ENCODE measurements at places on chromosomes 3 and 15.

- no peak for DNase-seq
Observed at GRCh38 chr15:82851306-82851850, 42.0 kb downstream of the WHAMM start.

DNA sequence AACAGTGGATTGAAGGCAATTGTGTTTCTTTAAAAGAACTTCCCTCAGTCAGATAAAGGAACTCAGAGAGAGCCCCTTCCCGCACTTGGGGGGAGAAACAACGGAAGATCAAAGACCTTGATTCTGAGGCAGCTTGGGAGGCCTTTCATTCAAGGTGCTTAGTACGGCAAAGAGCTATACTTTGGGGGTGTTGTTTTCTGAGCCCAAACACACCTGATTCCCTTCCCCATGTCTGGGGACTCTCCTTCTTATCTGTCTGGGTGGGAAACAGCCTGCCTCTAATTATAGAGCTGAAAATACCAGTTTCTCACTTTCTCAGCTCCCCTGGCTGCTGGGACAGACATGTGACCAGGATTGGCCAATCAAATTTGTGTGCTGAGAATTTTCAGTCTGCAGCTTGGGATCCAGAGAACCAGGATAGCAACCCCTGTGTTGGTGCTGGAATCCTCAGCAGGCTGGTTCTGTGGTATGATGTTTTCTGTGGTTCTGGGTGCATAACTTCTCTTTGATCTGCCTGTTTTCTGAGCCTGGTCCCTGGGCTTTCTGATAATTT, 19.4 kb upstream of the IQCF6 start:
- no peak for DNase-seq

GRCh38 chr3:73086071-73086494, 24.6 kb downstream of the EBLN2 start:
- peak; percentile 53 for DNase-seq

DNA sequence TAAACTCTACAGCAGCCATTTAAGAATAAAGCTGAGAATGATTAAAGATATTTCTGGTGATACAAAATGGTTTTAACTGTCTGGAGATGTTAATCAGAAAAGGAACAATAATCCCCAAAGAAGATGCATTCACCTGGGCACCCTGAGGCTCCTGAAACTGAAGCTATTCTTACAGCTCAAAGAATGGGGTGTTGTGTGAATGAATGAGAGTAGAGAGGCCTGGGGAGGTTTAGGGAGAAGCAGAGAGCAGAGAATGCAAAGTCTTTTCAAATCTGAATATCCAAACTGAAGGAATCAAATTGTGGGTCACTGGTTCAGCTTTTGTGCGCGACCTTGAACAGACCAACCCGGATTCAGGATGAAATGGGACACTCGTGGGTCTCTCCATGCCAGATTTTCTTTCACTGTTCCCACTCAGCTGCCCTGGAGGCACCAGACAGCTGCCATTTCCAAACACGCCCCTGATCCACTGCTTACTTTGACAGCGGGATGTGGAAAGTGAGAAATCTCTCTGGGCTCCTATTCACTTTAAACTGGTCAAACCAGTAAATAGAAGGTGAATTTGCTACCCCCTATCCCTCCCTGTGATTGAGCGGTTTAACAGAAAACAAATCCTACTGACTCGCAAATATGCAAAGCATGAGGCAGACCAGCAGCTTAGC, 485.5 kb upstream of the THBS1 start:
- no peak for DNase-seq

DNA sequence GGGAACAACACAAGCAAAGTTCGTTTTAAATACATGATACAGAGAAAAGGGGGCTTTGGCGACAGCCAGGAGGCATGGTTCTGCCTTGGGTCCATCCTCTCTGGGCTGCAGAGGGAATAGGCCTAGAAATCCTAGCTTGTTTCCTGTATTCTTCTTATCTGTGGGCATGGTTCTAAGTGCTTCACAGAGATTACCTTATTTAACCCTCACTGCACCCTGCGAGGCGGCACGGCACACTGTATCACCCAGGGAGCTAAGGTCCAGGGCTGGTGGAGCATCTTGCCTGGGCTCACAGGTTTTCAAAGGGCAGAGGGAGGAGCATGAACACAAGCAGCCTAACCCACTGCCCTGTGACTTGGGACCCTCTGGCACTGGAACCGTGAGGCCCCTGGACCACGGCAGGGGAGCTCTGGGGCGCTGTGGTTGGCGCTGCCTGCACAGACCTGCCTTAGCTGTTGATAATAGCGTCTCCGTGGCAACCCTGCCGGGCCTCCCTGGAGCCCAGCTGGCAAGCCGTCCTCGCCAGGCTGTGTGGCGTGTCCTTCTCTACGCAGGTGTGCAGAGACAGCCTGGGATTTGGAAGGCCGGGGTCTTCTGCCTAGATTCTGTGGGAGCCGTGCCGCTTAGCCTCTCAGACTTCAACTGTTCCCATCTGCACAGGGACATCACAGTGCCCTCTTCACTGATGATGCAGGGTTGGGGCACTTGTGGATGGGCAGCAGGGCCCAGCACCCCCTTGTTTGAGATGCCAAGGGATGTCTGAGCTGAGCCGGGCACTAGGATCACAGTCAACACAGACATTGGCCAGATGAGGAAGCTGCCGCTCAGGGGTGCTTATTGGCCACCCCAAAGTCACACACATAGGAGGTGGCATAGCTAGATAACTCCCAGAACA, 154.6 kb upstream of the TLE3 start:
- no peak for DNase-seq

- no peak for DNase-seq
Observed at GRCh38 chr15:80151148-80151547, 1.7 kb upstream of the FAH start.

- DNase-seq: no peak
Observed at GRCh38 chr15:63801171-63801570, 32.6 kb downstream of the HERC1 start.

DNA sequence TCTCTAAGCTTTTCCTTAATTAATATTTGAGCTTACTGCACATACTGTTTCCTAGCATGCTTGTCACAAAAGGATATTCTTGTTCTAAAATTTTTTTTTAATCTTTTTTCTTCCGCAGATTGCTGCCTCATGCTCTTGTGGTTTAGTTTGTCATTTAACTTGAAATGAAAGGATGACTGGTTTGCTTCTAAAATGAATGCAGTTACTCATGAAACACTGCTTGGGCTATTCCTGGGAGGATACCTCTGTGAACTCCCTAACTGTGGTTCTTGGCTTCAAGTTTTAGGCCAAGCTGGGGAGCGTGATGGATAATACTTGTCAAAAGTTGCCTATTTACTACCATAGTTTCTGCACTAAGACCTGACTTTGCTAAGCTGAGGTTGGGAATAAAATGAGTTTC, 64.0 kb downstream of the USP13 start:
- no peak for DNase-seq

- no peak for DNase-seq
Observed at GRCh38 chr15:85642693-85643066, 152.0 kb downstream of the KLHL25 start.

DNA sequence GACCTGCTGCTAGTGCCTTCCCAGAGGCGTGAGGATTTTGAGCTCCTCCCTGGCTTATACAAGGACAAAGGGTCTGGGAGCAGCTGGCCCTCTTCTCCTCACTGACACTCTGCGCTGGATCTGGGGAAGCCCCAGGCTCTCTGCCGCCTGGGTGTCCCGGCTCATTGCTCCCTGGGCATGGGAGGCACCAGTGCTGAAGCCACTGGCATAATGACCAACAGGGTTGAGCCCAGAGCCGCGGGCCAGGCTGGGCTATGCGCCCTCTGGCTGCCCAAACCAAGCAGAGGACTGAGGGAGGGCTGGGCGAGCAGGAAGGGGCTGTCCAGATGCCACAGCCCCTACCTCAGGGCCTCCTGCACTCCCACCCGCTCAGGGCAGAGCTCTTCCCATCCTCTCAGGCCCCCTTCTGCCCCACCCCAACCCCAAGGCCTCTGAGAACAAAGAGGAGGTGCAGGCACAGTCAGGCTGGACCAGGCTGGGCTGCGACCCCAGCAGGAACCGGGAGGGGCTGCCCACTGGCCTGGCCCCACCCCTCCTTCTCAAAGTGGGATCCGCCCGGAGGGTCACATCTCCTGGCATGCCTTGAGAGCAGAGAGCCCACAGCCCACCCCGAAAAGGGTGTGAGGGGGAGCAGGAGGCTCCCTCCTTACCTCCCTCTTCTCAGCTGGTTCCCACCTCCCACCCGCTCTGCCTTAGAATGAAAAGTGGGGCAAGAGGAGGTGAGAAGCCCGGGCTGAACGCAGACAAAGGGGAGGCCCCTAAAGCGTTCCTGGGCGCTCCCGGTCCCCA, 1.6 kb downstream of the LINGO1 start:
- no peak for DNase-seq

DNA sequence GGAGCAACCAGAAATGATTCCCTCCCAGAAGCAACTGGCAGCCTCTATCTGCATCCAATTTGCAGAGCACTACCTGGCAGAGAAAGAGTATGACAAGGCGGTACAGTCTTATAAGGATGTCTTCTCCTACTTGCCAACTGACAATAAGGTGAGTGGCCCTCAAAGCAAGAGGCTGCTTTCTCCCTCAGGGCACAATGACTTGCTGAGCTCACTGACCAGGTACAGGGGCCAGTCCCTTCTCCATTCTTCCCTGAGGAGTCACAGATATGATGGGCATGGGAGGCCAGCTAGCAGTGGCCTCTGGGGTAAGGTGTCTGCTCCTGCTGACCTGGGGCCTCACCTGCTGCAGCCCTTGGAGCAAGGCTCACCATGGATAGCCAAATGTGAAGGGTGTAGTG, 20.3 kb downstream of the CSRNP1 start:
- no peak for DNase-seq

GRCh38 chr3:183812761-183813445, 12.5 kb downstream of the MAP6D1 start:
- DNase-seq: no peak

- no peak for DNase-seq
Observed at GRCh38 chr3:114645392-114645791, 351.6 kb downstream of the TIGIT start.

- DNase-seq: no peak
Observed at GRCh38 chr3:186511245-186511644, 32.9 kb downstream of the CRYGS start.

DNA sequence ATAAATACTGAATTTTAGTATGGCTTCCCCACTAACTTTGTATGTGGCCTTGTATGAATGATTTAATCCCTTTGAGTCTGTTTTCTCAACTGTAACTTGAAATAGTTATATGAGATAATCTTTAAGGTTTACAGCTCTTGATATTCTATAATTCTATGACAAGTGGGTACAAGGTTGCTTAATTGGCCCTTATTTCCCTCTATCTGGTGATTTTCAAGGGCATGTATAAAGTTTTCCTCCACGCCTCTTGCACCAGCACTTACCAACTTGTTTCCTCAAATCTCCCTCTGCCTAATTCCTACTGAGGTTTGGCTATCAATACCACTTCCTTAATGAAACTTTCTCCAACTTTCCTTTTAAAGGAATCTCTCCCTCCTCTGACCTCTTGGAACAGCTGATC, 112.9 kb downstream of the ISL2 start:
- no peak for DNase-seq

- DNase-seq: no peak
Observed at GRCh38 chr15:46383978-46384377, 749.1 kb downstream of the SQOR start.

- DNase-seq: no peak
Observed at GRCh38 chr3:10688126-10688525, 127.9 kb upstream of the SLC6A11 start.

GRCh38 chr3:160746976-160747375, 9.1 kb upstream of the PPM1L start:
- no peak for DNase-seq

DNA sequence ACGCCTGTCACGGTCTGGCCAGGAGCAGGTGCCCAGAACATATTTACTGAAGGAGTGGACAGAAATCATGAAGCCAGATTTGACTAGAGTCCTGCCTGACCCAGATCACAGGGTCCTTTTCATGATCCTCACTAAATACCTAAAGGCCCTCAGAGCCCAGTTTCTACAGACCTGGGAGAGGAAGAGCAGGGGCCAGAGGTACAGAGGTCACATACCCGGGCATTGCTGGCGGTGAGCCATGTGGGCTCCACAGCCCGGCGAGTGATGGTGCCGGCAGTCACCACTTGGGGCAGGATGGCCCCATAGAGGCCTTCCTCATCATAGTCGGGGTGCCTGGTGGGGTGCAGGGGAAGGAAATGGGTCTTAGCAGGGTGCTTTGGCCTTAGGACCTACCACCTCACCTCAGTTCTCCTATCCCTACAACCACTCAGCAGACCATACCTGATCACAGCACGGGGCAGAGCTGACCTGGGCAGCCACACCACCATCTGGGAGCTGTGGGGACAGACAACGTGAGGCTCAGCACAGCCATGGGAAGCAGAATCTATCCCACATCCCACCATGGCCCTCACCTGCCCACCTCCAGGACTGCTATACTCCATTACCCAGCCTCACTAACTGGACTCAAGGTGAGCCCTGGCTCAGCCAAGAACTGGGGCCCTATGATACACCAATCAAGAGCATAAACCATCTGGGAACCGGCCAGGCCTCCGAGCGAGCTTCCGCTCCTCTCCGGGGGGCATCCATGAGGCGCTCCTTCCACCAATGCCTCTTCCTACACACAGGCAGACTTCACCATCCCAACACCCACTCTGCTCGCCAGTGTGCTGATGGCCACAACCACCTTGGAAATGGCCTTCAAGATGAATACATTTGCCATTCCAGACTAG, 12.9 kb downstream of the POLG start:
- no peak for DNase-seq

GRCh38 chr15:67511606-67512005, 9.3 kb upstream of the C15orf61 start:
- no peak for DNase-seq

DNA sequence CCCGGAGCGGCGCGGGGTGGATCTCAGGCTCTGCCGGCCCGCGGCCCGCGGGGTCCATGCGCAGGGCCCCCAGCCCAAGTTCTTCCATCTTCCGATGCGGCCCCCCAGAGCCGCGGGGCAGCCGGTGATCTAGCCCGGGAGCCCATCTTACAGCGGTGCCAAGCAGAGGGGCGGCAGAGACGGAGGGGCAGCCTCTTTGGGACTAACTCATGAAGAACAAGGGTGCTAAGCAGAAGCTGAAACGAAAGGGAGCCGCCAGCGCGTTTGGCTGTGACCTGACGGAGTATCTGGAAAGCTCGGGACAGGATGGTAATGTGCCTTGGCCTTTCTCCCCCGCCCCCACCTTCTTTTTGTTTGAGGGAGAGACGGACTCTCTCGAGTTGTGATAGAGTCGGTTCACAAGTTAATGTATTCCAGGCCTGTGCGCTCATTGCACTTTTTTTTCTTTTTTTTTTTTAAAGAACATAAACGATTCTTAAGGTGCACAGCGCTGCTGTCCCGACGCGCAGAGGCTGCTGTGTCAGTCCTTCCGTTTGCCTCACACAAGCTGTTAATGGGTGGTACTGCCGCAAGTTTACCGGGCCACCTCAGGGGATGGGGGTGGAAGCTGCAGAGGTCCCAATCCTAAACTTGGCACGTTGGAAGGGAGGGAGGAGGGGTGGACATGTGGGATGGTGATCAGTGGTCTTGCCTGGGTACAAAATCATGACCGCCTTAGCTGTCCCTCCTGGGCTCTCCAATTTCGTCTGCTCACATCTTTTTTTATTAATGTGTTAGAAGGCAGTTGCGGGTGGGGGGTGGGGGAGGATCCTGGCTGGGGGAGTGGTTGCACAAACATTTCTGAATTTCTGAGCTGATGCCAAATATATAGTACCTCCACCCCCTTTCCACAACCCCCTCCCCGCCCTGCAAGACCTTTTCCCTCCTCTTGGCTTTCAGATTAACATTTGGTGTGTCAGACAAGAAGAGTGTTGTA, 801 bp downstream of the ARHGAP31 start:
- peak; percentile 61 for DNase-seq

GRCh38 chr15:47987461-47987860, 133.3 kb upstream of the SLC24A5 start:
- no peak for DNase-seq

GRCh38 chr15:53837263-53837662, 77.8 kb upstream of the WDR72 start:
- DNase-seq: no peak

All from CD4-positive, alpha-beta T cell treated with Interleukin-2 at 100 ng/mL for 4 hours (primary cell).